Neural cell (in vitro differentiated cells): ENCODE measurements at places on chromosomes 3 and 15. TPM values are rescaled to one million over a fixed set of nuclear protein-coding genes. Genes with fewer than 3 reads are reported as not detected.

The GREM1 gene
- polyA plus RNA-seq = 0.16 and 0.40 TPM in 2 replicates

The FOXB1 gene
- not detected in 2 replicates for polyA plus RNA-seq

The CCDC13 gene
- polyA plus RNA-seq = 6.5 and 8.6 TPM in 2 replicates

The ARHGEF26 gene
- 3.7 and 5.7 TPM in 2 replicates for polyA plus RNA-seq

The ZNF385D gene
- 3.4 and 3.6 TPM in 2 replicates for polyA plus RNA-seq

The LYZL4 gene
- polyA plus RNA-seq = not detected in 2 replicates

The GHRL gene
- polyA plus RNA-seq = 2.8 TPM in 1 of 2 replicates, not detected in the other

The LRRC34 gene
- 1.1 TPM in 1 of 2 replicates, not detected in the other for polyA plus RNA-seq

The CCR1 gene
- not detected in 2 replicates for polyA plus RNA-seq

The LMAN1L gene
- polyA plus RNA-seq = 0.18 TPM in 1 of 2 replicates, not detected in the other

The LINGO1 gene
- polyA plus RNA-seq = 34.4 and 35.3 TPM in 2 replicates

The CPLX3 gene
- 0.27 and 0.66 TPM in 2 replicates for polyA plus RNA-seq

The TMCO5A gene
- polyA plus RNA-seq = not detected in 2 replicates

The RASL12 gene
- polyA plus RNA-seq = not detected in 2 replicates

The ACTC1 gene
- polyA plus RNA-seq = not detected in 2 replicates
